Activated naive CD8-positive, alpha-beta T cell treated with anti-CD3 and anti-CD28 coated beads for 36 hours (primary cell): ENCODE measurements at places on chromosomes 3 and 15. TPM values are rescaled to one million over a fixed set of nuclear protein-coding genes. Genes with fewer than 3 reads are reported as not detected.
A peak's percentile ranks its signal among the peaks of the same experiment; 100 is the strongest.

The PAQR5 gene
- 0.23 TPM for total RNA-seq

DNA sequence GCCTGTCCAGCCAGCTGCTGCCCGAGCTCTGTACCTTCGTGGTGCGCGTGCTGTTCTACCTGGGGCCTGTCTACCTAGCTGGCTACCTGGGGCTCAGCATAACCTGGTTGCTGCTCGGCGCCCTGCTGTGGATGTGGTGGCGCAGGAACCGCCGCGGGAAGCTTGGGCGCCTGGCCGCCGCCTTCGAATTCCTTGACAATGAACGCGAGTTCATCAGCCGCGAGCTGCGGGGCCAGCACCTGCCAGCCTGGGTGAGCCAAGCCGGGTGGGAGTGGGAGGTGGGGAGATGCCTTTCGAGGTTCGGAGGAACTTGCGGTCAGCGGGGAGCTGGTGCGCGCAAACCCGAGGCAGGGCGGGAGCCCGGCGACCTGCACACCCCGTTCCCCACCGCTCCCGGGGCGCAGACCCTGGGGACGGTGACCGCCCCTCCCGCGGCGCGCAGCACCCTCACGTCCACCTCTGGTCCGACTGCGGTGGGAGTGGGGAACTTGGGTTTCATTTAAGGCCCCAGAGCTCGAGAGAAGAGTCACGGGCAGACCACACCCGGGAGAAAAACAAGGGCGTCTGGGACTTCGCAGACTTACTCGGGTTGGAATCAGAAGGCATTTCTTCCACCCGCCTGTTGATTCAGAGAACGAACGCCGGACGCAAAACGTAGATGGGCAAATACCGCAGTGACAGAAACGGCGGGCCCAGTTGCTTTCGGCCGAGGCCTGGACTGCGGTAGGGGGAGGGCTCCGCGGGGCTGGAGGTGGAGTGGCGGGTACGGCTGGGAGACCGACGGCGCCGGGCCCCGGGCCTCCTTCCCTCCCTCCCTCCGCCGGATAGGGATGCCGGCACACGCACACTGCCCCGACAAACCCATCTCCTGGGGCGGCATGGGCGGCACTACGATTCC is 708 bp downstream of the ESYT3 start:
- H3K4me3 ChIP-seq = peak overlapping the region; percentile 45
- H3K36me3 ChIP-seq = no peaks in the 10 kb centered on the region
- peaks cover 6% of the 10 kb centered on the region for H3K4me1 ChIP-seq
- peaks cover 69% of the 10 kb centered on the region for H3K27me3 ChIP-seq
- DNase-seq = peak; percentile 10

- H3K4me1 ChIP-seq = peaks cover 12% of the 10 kb centered on the region
- H3K36me3 ChIP-seq = peaks cover 2% of the 10 kb centered on the region
- DNase-seq = no peak
- H3K4me3 ChIP-seq = no peak overlapping the region
- H3K27me3 ChIP-seq = no peaks in the 10 kb centered on the region
Observed at GRCh38 chr15:36784098-36784670, 204.8 kb downstream of the CDIN1 start.

GRCh38 chr3:195762611-195763010 is 41.8 kb downstream of the MUC20 start:
- DNase-seq = no peak
- H3K36me3 ChIP-seq = no peaks in the 10 kb centered on the region
- peaks cover 62% of the 10 kb centered on the region for H3K27me3 ChIP-seq
- H3K27ac ChIP-seq = no peak overlapping the region
- no peaks in the 10 kb centered on the region for H3K4me1 ChIP-seq
- no peak overlapping the region for H3K4me3 ChIP-seq

The CHST14 gene
- 5.7 TPM for total RNA-seq
